ENCODE measurements at places on chromosomes 6 and 20.
A peak's percentile ranks its signal among the peaks of the same experiment; 100 is the strongest.

DNA sequence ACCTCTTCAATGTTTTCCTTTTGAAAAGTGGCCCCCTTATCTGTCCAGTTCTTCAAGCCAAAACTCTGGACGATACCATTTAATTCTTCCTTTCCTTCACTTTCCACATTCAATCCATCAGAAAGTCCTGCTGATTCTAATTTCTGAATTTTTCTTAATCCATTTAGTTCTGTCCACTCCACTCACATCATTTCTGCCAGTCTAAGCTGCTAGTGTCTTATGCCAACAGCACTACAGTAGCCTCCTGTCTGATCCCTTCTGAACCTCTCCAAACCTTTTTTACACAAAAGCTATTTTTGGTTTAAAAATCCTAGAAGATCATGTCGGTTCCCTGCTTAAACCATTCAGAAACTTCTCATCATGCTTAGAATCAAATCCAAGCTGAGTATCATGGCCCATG, 24.5 kb upstream of the SNAP25 start:
- no peak for DNase-seq

DNA sequence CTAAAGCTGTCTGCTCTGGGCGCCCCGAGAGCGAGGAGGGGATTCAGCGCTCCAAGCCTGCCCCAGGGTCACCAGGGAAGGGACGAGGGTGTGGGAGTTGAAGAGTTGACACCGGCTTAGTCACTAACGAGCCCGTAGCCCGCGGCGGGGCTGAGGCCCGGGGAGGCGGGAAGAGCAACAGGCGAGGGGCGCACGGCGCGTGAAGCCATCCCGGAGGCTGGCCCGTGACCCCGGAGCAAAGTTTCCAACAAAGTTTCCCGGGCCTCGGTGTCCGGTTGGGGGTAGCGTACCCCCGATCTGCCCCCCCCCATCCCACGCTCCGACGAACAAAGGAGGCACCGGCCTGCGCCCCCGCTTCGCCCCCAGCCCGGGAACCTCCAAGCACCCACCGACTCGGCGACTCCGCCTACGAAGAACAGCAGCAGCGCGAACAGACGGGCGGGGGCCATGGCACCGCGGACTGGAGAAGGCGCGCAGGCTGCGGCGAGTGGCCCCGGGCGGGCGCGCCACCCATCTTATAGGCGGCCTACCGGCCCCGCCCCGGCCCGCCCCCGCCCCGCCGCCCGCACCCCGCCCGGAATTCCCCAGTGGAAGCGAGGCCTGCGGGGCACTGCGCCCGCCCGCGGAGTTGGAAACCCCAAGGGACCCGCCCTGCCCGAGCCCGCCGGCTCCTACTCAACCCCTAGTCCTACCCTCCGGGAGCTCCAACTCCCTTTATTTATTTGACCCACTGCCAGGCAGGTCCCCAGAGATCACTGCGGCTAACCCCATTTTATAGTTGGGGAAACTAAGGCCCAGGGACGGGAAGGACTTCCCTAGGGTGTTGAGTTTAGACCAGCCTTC, at the start of gene SDC4:
Gene SDC4, minus strand, starts transcription at position 489 of the 843 bp plus-strand sequence. Its CDS starts 40 bp downstream, at position 449.
- DNase-seq, result peak; percentile 60

- DNase-seq, result no peak
These were observed 11.9 kb downstream of the CPNE1 start for GRCh38 chr20:35652641-35653429.

- DNase-seq, result no peak
These were observed 47.5 kb downstream of the RNASET2 start for GRCh38 chr6:166908811-166909210.

- no peak for DNase-seq
These were observed 990.5 kb upstream of the CITED2 start for GRCh38 chr6:140364916-140365315.

- DNase-seq, result no peak
These were observed 10.9 kb upstream of the SYNE1 start for GRCh38 chr6:152648105-152648504.

DNA sequence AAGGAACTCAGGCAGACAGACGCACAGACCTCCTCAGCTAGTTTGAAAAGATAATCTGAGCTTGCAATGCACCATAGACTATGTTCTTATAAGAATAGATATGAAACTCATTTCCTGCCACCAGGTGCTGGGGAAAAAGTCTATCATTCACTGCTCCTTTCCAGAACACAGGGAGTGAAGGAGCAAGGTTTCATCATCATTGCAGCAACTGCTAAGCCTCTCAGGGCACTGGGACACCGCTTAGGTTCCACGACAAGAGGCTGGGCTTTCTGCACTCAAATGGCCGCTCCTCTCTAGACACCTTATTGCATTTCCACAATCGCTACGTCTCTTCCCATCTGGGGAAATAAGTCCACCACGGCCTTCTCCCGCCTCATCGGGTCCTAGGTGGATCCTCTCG, 418.5 kb upstream of the JARID2 start:
- DNase-seq, result no peak

GRCh38 chr20:1242530-1242929, 16.7 kb downstream of the RAD21L1 start:
- peak; percentile 92 for DNase-seq

- no peak for DNase-seq
These were observed 295.9 kb downstream of the NKAIN2 start for GRCh38 chr6:124099520-124099919.
